AG08396 (cell line): ENCODE measurements at places on chromosomes 6 and 20.
A peak's percentile ranks its signal among the peaks of the same experiment; 100 is the strongest.

GRCh38 chr6:93581371-93581770 is 162.0 kb upstream of the EPHA7 start:
- DNase-seq, result no peak

DNA sequence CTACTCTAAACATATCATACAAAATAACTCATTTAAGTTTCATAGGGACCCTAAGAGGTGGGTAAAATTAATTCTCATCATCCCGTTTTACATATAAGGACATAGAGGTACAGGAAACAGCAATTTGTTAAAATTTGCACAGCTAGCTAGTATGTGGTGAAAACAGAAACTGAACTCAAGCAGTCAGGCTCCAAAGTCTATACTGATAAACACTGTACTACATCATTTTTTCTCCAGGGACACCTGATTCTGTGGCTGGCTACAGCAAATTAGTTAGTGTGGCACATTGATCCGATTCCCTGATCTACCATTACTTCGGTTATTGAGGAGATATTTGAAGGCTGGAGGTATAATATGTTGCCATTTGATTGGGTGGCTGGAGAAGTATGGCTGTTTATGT is 36.2 kb upstream of the E2F3 start:
- DNase-seq, result no peak

GRCh38 chr20:36130390-36130789 is 24.1 kb upstream of the EPB41L1 start:
- DNase-seq, result no peak

- peak; percentile 87 for DNase-seq
These were observed at the start of gene PABPC1L for GRCh38 chr20:44909872-44910689. PABPC1L (plus strand) TSS chr20:44910060; CDS start chr20:44910144, 84 bp downstream.

- DNase-seq, result no peak
These were observed 91.4 kb downstream of the CDH26 start for GRCh38 chr20:60049601-60050000.

GRCh38 chr6:168139121-168139520 is 60.1 kb upstream of the FRMD1 start:
- no peak for DNase-seq

DNA sequence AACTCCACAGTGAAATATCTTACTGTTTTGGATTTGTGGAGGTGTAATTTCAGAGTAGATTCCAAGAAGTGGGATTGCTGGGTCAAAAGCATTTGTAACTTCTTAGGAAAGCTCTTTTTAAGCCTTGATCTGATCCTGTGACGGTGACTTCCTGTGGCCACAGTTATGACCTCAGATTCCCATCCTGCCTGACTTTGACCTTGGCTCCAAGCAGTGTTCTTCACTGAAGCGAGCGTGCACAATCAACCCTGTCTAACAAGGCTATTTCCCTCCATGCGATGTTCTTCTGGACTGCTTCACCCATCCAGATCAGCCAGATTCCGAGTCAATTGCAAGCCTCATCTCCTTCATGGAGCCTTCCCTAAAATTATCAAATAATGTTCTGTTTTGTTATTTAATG is 102.5 kb upstream of the RNF24 start:
- no peak for DNase-seq

GRCh38 chr6:125808060-125808459 is 17.3 kb downstream of the NCOA7 start:
- no peak for DNase-seq

DNA sequence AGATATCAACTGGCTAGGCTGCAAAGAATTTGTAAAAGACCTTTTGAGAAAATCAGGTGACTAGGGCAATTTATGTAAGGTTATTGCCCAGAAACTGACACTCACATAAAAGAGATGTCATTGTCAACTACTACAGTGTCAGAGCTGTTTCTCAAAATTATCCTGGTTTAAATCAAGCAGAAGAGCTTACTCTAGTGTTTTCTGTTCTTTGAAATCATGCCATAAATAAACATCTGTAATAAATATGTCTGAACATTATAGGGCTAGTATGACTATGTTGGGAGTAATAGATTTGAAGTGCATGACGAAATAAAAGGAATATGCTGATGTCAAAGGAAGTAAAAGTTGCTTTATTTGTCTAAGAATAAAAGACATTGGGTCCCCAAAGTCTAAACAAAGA is 11.0 kb upstream of the PDSS2 start:
- DNase-seq, result no peak

- DNase-seq, result no peak
These were observed 507.9 kb downstream of the CDH26 start for GRCh38 chr20:60465993-60466686.

- peak; percentile 83 for DNase-seq
These were observed at the start of gene PRRC2A for GRCh38 chr6:31620586-31621319. PRRC2A (plus strand) TSS chr6:31620715; CDS start chr6:31622790, 2,075 bp downstream.

DNA sequence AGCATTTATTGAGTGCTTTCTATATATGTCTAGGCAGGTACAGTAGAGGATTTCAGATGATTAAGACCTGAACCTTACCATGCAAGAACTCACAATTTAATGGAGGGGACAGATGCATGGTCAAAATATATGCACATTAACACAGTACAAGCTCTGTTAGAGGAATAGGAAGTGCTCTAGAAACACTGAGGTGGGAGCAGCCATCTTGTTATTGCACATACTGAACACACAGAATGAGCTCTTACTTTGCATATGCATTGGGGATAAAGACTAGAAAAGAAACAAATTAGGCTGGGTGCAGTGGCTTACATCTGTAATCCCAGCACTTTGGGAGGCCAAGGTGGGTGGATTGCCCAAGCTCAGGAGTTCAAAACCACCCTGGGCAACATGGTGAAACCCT is 438.3 kb downstream of the UTRN start:
- no peak for DNase-seq

DNA sequence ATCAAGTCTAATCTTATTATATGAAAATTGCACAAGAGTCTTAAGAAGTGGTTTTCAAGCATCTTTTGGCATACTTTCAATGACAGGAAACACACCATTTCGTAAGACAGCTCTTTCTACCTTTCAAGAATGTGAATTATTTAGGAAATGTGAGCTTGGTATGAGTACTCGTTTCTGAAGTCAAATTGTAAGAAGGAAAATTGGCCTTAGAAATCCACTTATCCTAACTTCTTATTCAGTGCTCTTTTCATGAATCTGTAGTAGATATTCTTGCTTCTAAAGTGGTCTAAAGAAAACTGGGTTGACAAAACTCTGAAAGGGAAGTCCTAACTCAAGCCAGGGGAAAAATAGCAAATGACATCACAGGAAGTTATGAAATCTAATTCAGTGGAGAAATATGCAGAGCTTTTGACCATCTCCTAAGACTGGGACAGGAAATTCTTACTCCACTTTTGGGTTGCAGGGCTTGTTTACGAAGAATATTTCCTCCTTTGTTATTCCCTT is 38.5 kb upstream of the OGFRL1 start:
- peak; percentile 49 for DNase-seq

- peak; percentile 37 for DNase-seq
These were observed 569 bp upstream of the CDC5L start for GRCh38 chr6:44386929-44387345.

- no peak for DNase-seq
These were observed 53.7 kb upstream of the TMX4 start for GRCh38 chr20:8073024-8073832.

DNA sequence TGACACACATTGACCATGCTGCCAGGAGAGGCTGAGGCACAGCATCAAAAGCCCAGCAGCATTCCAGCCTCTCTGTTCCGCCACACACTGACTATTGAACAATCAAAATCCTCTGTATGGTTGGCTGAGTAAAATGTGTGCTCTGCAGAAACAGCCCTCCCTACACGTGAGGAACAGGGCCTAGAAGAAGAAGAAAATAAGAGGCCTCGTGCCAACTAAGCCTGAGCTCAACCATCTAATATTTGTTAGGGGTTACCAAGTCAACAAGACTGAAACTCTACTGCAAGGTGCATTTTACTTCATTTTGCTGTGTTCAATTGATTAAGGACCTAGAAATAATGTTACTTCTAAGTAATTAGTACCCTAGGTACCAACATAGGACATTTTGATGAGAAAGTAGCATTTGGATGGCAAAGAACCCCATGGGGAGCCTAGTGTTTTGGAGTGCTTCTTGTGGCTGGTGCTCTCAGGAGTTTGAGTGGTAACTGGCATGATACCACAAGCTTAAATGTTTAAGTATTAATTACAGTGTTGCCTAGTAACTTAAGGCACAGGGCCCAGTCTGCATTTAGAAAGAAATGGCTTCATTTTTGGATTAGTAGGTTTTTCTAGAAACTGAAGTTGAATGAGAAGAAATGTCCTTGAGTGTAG is 146.6 kb upstream of the PLN start:
- DNase-seq, result no peak

DNA sequence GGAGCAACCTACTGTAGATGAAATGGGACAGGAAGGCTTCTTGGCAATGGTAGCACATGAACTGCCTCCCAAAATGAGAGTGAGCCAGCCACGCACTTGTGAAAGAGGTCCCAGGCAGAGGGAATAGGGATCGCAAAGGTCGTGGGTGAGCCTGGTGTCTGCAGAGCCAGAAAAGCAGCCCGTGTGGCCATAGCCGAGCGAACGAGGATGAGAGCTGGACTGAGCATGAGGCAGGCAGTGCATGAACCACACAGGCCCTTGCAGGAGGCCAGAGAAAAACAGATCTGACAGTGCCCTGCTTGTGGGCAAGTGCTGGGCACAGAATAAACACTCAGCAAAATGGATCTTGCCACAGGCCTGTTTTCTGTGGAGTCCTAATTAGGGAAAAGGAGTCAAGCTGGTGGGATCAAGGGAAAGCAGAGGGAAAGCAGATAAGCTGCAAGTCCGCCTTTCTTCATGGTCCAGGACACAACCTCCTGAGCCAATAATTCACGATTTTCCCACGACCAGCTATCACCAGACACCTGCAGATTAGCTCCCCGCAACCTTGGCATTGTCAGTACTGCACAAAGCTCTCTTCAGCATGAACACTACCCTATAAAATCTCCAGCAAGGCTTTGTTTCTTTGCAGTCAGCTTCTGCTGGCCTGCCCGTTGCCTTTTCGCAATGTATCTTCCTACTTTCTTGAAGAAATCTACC is 44.0 kb downstream of the GCNT2 start:
- no peak for DNase-seq

DNA sequence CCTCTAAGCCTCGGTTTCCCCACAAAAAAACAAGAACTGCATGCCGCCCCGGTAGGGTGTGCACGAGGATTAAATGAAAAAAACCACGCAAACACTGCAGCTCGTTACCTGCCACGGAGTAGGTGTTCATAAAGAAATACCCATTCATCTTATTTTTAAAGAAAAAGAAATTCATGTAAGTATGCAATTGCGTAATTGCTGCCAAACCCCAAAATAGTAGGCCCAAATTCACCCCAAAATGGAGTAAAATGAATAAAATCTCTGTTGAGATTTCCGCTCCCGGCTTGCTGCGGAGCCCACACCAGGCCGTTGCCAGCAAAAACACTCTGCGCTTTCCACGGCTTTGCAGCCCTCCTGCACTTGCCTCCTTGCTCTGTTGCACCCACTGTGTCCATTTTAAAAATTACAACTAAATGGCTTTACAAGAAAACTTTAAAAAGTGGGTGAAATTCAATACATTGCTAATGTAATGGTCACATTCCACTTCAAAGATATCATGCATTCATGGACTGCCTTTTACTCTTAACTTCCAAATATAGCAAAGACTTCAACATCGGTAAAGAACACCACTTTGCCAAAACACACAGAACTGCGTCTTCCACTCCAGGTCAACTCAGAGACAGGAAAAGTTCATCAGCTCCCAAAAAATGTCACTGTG is 125.0 kb downstream of the ZMYND8 start:
- DNase-seq, result peak; percentile 24

- DNase-seq, result no peak
These were observed 5.8 kb downstream of the TXNDC5 start for GRCh38 chr6:7904654-7905319.

GRCh38 chr6:30463651-30464618 is 25.4 kb upstream of the HLA-E start:
- DNase-seq, result peak; percentile 55

DNA sequence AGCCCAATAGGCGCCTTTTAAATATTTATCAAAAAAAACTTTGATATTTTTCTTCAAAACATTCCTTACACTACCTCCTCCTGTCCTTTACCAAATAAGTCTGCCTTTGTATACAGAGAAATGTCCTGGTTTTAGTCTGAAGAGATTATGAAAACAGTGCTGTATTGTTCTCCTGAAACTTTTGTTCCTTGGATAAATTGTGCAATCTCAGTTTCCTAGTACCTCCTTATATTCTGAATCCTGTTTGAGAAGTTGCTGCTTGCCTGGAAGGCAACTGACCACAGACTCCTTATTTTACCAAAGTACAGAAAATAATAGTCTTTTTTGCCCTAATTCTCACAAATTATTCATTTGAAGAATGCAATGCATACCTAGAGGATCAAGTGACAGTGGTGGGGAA is 349.5 kb downstream of the EPHA7 start:
- DNase-seq, result no peak

GRCh38 chr20:14148042-14148441 is 152.7 kb downstream of the MACROD2 start:
- peak; percentile 4 for DNase-seq

DNA sequence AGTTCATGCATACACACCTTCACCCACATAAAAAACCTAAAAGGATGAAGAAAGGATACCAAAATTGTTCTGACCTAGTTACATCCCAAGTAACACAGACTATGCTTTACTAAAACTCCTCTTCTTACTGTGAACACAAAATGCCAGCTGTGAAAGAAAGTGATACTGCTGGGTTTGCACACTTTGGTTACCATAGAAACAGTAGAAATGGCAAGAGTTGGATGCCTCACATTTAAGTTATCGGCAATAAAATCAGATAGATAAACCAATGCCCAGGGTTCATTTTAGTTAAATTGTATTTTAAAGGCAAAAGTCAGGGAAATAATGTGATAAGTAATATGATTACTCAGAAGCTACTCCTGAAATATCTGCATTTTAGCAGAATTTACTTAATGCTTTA is 161.9 kb downstream of the CDK19 start:
- no peak for DNase-seq

DNA sequence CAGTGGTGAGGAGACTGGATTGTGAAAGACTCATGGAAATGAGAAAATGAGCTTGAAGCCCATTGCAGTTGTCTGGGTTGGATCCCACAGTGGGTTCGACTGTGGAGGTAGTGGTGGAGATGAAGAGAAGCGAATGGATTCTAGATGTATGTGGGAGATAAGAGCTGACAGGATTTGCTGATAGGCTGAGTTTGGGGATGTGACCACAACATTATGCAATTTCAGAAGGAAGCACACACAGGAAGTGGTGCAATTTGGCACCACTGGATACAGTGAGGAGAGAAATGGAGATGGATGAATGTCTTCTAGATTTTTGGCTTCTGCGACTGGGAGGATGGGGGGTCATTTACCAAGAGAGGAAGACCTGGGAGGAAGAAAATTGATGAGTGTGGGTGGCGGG is 64.4 kb upstream of the MAFB start:
- DNase-seq, result no peak

- peak; percentile 59 for DNase-seq
These were observed 45.1 kb downstream of the OGFRL1 start for GRCh38 chr6:71333697-71334096.
